ENCODE measurements at places on chromosomes 13 and 19.

GRCh38 chr13:36480726-36481427 is 48.6 kb downstream of the CCNA1 start:
- no peaks in the 10 kb centered on the region for H3K4me1 ChIP-seq
- no peak overlapping the region for H3K4me3 ChIP-seq
- no peaks in the 10 kb centered on the region for H3K36me3 ChIP-seq
- DNase-seq: no peak
- no peak overlapping the region for H3K27ac ChIP-seq
- peaks cover 12% of the 10 kb centered on the region for H3K27me3 ChIP-seq

GRCh38 chr13:113307491-113307890 is 10.5 kb downstream of the LAMP1 start:
- no peak for DNase-seq
- H3K27ac ChIP-seq: no peak overlapping the region
- no peaks in the 10 kb centered on the region for H3K27me3 ChIP-seq
- H3K4me1 ChIP-seq: no peaks in the 10 kb centered on the region
- peaks cover 18% of the 10 kb centered on the region for H3K36me3 ChIP-seq

DNA sequence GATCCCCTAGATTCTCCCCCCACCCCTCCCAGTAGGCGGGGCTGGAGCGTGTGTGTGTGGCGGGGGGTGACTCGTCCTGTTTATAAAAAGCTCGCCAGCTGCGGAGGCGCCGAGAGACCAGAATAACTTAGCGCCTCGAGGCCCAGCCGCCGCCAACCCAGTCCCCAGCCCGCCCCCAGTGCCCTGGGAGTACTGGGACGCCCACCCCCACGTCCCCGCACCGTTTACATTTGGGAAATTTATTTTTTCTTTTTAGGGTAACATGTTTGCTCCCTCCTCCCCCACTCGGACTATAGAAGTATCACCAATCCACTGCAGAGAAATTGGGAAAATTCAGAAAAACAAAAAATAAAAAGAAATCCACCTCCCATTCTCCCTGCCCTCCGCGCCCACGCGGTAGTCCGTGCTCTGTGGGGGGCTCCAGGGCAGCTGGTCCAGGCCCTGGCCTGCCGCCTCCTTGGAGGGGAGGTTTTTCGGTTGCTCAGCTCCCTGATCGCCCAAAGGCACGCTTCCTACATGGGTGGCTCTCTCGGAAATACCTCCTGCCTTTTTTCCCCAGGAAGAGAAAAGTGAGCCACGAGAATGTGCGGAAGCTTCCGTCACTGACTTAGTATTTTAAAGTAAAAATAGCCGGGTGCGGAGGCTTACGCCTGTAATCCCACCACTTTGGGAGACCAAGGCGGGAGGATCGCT is 1.5 kb upstream of the RAB3A start:
- H3K27ac ChIP-seq: peak overlapping the region; percentile 99
- H3K36me3 ChIP-seq: peaks cover 2% of the 10 kb centered on the region
- peaks cover 2% of the 10 kb centered on the region for H3K27me3 ChIP-seq
- no peak for DNase-seq
- peaks cover 22% of the 10 kb centered on the region for H3K4me1 ChIP-seq

DNA sequence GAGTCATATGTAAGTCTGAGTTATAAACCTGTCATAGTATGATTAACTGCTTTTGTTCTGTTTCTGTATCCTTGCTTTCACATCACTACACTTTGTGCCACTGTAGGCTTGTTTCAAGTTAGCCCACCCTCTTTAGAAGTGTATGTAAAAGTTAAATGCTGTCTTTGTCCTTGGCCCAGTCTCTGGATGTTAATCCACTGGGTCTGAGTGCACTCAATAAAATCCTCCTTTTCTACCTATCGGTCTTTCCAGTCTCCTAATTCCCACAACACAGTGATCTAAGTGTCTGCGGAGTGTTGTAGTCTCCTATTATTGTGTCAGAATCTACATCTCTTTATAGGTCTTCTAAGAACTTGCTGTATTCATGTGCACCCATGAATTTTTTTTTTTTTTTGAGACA is 14.1 kb downstream of the ZNF429 start:
- H3K4me3 ChIP-seq: no peak overlapping the region
- no peaks in the 10 kb centered on the region for H3K27me3 ChIP-seq
- no peak overlapping the region for H3K27ac ChIP-seq
- peaks cover 79% of the 10 kb centered on the region for H3K36me3 ChIP-seq
- DNase-seq: no peak

DNA sequence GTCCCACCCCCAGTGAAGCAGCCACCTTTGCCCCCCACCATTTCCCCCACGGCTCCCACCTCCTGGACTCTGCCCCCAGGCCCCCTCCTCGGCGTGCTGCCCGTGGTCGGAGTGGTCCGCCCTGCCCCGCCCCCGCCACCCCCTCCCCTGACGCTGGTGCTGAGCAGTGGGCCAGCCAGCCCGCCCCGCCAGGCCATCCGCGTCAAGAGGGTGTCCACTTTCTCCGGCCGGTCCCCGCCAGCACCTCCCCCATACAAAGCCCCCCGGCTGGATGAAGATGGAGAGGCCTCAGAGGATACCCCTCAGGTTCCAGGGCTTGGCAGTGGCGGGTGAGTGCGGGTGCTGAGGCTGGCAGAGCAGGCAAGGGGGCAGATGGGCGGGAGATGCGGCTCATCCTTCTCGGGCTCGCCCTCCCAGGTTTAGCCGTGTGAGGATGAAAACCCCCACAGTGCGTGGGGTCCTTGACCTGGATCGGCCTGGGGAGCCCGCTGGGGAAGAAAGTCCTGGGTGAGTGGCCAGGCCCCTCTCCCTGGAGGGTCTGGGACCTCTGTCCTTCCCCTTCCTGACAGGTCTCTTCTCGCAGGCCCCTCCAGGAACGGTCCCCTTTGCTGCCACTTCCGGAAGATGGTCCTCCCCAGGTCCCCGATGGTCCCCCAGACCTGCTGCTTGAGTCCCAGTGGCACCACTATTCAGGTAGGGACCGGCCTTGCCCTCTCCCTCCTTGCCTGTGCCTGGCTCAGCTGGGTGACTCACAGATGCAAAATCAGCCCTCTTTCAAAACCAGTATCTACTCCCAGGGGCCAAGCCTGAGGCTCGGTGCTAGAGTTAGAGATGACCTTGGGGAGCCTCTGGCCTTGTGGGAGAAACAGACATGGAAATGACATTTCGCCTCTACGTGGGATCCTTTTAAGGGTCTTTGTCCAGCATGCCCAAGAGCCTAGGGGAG is 8.8 kb downstream of the IGFLR1 start:
- no peak overlapping the region for H3K27ac ChIP-seq
- H3K4me1 ChIP-seq: no peaks in the 10 kb centered on the region
- H3K36me3 ChIP-seq: peaks cover 39% of the 10 kb centered on the region
- no peaks in the 10 kb centered on the region for H3K27me3 ChIP-seq
- no peak overlapping the region for H3K4me3 ChIP-seq
- no peak for DNase-seq

DNA sequence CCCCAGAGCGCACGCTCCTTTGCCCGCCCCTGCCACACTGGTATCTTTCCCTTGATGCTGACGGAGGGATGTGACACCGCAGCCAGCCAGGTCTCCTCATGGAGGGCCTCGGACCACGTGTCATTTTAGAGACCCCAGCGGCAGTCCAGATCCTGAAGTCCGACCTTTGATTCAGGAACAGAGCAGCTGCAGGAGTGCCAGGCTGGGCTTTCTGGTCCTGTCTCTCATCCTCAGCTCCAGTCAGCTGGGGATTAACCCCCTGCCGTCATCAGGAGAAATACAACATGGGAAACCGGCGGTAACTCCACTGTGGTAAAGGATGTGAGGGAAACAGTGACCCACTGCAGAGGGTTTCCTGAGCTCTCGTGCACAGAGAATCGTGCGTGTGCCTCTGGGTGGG is 140.6 kb downstream of the SIPA1L3 start:
- peaks cover 3% of the 10 kb centered on the region for H3K36me3 ChIP-seq
- no peak overlapping the region for H3K27ac ChIP-seq
- no peak overlapping the region for H3K4me3 ChIP-seq
- H3K27me3 ChIP-seq: no peaks in the 10 kb centered on the region
- H3K4me1 ChIP-seq: no peaks in the 10 kb centered on the region

- H3K36me3 ChIP-seq: no peaks in the 10 kb centered on the region
- peaks cover 48% of the 10 kb centered on the region for H3K27me3 ChIP-seq
- peaks cover 6% of the 10 kb centered on the region for H3K4me1 ChIP-seq
These were observed 148.6 kb upstream of the SOX21 start for GRCh38 chr13:94860981-94861407.

DNA sequence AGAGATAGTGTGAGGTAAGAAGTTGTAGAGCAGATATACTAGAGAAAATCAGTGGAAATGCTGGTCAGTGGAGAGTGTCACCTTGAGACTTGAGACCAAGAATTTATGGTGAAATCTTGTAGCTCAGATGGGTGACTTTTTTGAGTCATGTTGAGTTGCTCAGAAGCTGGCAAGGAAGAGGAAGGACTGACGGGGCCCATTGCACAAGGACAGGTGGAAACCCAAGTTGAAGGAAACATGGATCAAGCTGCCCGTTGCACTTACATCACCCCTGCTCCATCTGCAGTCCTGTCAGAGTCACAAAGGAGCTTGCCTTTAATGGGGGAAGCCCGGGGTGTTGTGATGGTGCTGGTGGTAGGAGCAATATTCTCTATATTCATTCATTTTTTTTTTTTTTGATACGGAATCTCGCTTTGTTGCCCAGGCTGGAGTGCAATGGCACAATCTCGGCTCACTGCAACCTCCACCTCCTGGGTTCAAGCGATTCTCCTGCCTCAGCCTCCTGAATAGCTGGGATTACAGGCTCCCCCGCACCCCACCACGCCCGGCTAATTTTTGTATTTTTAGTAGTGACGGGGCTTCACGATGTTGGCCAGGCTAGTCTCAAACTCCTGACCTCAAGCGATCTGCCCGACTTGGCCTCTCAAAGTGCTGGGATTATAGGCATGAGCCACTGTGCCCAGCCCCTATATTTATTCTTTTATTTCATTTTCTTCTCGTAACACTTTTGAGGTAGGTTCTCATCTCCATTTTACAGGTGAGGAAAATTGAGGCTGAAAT is 27.4 kb downstream of the UBAC2 start:
- peaks cover 9% of the 10 kb centered on the region for H3K4me1 ChIP-seq
- no peak for DNase-seq
- H3K27me3 ChIP-seq: no peaks in the 10 kb centered on the region
- no peak overlapping the region for H3K4me3 ChIP-seq
- no peak overlapping the region for H3K27ac ChIP-seq

GRCh38 chr13:36217456-36217855 is 3.1 kb upstream of the SOHLH2 start:
- no peak overlapping the region for H3K4me3 ChIP-seq
- no peaks in the 10 kb centered on the region for H3K27me3 ChIP-seq
- no peak overlapping the region for H3K27ac ChIP-seq

Data from mesothelial cell of epicardium (in vitro differentiated cells).